Stimulated activated CD8-positive, alpha-beta memory T cell treated with anti-CD3 and anti-CD28 coated beads, Interleukin-4, amount 100 ng/mL, for 1 hour (primary cell): ENCODE measurements at places on chromosomes 5 and 9.

DNA sequence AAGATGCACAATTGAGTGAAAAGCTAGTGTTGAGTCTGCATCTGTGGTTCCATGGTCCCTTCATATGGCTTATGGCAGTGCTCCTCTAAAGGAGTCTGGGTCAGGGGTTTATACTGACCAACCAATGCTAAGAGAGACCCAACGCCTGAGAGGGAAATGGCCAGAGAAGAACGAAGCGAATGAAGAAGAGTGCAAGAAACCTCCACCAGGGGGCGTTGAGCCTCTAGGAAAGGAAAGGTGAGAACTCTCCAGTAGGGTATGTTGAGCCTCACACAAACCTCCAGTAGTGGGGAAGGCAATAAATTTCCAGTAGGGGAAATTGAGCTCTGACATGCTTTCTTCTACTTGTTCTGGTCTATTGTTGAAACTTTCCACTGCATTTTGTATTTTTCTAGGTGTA, 470.6 kb downstream of the PRDM9 start:
- DNase-seq, result no peak

DNA sequence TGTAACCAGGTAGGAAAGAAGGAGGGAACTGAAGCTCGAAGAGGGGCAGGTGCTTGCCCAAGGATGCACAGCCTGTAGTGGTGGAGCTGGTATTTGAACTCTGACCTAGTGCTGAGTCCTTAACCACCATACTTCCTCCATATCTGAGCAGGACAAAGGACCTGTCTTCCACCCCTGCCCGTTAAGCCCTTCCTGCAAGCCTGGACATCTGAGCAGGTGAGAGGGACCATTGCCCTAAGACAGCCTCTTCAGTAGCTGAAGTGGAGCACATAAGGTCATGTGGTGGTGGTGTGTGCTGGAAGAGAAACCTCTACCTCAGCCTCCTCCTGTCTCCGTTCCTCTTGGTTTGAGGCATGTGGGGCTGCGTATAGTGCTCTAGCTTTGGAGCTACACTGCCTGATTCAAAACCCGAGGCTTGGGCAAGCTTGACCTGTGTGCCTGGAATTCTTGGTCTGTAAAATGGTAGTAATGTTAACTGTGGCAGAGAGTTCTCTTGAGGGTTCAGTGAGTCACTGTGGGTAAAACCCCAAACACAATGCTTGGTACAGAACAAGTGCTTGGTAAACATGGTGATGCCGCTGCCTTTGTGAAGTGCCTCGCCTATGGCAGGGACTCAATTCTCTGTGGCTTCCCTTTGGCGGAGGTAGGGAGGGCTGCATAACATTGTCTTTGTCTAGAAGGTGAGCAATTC, 7.4 kb downstream of the GALNT10 start:
- DNase-seq, result peak; percentile 28

- no peak for DNase-seq
Observed at GRCh38 chr5:135989686-135990085, 34.9 kb upstream of the LECT2 start.

- no peak for DNase-seq
Observed at GRCh38 chr9:71120501-71121247, 747 bp downstream of the TRPM3 start.

DNA sequence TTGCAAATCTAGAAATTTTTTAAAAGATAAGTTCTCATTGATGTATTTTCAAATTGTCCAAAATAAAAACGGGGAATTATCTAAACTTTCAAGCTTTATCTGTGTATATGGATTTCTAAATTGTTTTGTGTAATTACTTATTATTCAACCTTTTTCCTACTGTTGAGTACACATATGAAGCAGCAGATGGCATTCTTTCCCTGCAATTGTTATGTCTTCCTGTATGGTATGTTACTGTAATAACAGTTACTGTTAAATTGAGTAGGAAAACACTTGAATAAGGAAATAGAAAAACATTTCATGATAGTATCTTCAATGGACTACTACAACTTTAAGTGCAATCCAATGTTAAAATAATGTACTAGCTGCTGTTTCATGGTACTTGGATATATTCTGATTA, 124.8 kb downstream of the RANBP17 start:
- DNase-seq, result no peak

- DNase-seq, result no peak
Observed at GRCh38 chr9:130735566-130735965, 42.0 kb downstream of the EXOSC2 start.

DNA sequence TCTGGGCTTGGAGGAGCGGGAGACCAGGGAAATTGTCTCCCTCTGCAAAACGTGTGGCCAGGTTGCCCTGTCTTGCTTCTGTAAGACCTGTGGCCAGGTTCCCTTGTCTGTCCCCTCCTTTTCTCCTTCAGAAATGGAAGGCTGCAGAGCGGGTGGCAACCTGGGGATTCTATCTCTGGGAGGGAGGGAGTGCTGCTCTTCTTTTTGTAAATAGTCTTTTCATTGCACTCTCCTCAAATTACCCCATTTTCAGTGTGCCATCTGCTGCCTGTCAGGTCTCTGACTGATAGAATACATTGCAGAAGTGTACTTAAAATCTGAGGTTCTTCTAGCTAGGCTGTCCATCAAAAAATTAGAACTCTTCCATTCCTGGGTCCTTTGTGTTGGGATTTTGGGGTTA, 126.0 kb downstream of the GABRB2 start:
- no peak for DNase-seq

DNA sequence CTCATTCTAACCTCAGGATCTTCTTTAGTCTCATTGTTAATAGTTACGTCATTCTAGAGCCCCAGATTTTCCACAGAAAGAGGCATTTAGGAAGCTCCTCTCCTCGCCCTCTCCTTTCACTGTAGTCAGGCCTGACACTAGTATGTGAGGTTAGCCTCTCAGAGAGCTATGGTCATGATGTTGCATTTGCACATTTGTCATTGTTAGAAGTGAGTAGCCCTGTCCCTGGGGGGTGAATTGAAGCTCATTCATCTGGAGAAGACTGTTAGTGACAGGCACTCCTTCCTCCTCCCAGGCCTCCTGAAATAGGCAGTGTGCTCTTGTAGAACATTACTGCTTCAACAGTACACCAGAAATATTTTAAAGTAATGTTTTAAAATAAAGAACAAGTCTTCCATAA, 26.6 kb upstream of the LRRTM2 start:
- DNase-seq, result no peak

- no peak for DNase-seq
Observed at GRCh38 chr9:71910650-71911060, 338 bp downstream of the ABHD17B start.

DNA sequence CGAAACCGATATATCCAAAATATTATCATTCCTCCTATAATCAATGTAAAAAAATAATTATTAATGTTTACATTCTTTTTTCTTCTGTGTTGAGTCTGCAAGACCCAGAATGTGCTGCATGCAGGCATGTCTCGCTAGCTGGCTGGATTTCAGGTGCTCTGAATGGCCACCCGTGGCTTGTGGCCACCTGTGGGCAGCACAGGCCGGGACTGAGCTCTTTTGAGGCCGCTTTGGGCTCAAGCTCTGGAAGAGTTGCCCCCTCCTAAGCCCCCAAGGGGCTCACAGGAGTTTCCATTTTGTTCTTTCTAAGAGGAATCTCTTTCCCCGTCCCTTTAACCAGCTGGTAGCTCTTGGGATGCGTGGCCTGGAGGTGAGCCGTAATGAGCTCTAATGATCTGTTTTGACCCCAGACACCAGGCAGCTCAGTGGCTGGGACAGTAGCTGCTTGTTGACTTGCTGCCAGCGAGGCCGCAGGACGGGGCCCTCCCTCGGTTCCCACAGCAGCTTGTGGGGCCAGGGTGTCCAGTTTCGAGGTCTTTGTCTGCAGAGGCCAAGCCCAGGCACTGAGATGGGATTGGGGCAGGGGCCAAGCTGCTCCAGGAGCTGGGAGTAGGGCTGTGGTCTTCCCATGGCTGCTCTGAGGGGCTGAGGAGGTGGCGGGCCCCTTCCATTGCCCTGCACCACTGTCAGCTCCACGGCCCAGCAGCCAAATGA, 20.8 kb downstream of the ASS1 start:
- DNase-seq, result no peak

DNA sequence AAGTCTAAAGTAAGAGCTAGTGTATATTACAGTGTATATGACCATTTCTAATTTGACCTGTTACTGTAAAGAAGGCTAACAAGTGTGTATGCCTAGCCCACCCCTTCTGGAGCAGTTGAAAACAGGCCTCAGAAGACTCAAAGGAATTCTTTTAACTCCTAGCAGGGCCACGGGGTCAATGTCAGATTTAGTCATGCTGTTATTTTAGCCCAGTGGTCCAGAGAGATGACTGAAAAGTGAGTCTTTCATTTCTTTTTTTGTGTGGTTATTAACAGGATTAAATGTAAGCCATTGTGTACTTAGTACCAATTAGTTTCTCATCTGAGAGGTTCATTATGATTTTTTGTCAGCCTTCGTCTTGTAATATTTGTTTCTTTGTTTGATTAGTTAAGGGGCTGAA, 24.4 kb downstream of the ZCCHC7 start:
- no peak for DNase-seq

- DNase-seq, result no peak
Observed at GRCh38 chr5:155293605-155294178, 280.1 kb downstream of the KIF4B start.

DNA sequence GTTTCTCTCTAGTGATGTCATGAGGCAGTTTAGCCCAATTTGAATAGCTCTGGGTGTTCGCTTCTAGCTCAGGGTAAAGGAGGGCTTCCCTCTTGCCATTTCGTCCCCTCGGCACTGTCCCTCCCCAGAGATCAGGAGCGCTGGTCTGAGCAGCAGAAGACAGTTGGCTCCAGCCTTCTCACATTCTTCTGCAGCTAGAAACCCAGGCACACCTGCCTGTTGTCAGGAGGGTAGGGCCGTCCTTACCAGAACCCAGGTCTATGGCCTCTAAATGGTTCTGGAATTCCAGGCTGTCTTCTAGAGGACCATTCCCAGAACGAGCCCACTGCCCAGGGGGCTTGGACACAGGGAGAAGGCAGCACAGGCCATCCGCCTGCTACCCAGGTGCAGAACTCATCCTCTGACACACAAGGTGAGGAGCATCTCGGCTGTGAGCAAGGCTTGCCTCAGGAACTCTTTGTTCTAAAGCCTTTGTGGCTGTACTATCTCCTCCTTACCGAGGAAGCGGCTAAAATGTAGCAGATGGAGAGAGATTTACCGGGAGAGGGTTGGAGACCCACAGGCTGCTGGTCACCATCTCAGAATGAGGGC, 255.6 kb upstream of the IRX2 start:
- DNase-seq, result no peak

GRCh38 chr5:71993600-71993999, 113.7 kb upstream of the MAP1B start:
- DNase-seq, result no peak

- no peak for DNase-seq
Observed at GRCh38 chr9:112582371-112583262, 96.0 kb downstream of the KIAA1958 start.

DNA sequence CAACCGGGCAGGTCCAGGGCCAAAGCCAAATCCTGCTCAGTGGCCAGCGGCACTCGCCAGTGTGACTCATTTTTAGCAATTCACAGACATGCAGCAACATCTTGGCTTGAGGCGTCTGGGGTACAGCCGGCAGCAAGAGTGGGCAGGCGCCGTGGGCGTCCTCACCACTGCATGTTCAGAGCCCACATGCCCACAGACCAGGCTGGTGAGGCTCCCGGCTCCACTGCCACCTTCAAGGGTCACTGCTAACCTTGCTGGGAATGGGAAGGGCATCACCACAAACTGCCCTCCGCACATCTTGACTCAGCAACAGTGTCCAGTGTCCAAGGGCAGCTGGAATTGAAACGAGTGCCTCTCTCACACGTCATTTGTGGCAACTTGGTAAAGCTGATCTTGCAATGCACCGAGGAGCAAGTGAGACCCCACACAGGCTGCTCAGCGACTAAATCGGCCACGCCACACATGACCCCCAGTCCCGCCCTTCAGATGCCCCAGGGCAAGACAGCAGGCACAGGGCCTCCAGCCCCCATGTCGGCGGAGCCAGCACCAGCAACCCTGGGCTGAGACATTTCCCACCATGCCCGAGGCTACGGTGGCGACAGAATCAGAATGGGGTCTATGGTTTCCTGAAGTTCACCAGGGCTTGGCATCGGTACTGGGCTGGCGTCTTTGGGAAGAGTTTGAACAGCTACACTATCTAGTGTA, 140.3 kb downstream of the ROR2 start:
- no peak for DNase-seq

DNA sequence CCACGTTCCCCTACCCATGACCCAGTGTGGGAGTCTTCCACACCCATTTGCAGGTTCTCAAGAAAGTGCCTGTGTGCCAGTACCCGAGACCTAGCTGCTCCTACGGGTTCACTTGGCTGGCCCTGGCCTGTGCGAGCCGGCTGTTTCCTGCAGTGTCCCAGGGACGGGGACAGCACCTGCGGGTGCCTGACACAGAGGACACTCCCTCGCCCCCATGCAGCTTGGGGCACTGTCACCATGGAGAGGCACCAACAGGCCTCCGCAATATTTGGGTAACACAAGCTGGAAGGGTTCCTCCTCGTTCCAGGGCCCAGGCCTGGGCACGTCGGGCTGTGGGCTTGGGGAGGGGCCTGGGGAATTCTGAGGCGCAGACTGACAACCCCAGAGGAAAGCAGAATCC, 41.4 kb downstream of the DUSP1 start:
- DNase-seq, result no peak

GRCh38 chr9:15725953-15726352, 173.1 kb downstream of the CCDC171 start:
- DNase-seq, result no peak

- DNase-seq, result no peak
Observed at GRCh38 chr5:61817472-61818326, 485.6 kb downstream of the ZSWIM6 start.

- DNase-seq, result no peak
Observed at GRCh38 chr5:139512786-139513390, 30.3 kb upstream of the STING1 start.

GRCh38 chr9:130943777-130944176, 4.7 kb upstream of the FIBCD1 start:
- no peak for DNase-seq

DNA sequence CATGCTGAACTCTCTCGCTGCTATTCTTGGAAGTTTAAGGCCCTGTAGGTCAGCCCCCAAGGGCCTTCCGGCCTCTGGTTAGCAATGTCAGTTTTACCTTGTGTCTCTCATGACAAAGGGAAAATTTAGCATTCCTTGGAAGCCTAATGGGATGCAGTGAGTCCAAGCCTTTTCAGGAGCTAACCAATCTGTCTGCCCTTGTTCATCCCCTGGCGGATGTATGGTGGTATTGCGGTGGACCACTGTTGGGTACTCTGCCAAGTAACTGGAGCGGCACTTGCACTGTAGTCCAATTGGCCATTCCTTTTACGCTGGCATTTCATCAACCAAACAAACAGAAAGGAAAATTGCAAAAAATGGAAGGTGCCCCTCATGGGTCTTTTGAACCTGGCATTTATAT, 318.4 kb upstream of the NMUR2 start:
- DNase-seq, result no peak

- no peak for DNase-seq
Observed at GRCh38 chr9:7097785-7098752, 340.3 kb downstream of the KDM4C start.
